ENCODE measurements at places on chromosomes 11 and 22.

DNA sequence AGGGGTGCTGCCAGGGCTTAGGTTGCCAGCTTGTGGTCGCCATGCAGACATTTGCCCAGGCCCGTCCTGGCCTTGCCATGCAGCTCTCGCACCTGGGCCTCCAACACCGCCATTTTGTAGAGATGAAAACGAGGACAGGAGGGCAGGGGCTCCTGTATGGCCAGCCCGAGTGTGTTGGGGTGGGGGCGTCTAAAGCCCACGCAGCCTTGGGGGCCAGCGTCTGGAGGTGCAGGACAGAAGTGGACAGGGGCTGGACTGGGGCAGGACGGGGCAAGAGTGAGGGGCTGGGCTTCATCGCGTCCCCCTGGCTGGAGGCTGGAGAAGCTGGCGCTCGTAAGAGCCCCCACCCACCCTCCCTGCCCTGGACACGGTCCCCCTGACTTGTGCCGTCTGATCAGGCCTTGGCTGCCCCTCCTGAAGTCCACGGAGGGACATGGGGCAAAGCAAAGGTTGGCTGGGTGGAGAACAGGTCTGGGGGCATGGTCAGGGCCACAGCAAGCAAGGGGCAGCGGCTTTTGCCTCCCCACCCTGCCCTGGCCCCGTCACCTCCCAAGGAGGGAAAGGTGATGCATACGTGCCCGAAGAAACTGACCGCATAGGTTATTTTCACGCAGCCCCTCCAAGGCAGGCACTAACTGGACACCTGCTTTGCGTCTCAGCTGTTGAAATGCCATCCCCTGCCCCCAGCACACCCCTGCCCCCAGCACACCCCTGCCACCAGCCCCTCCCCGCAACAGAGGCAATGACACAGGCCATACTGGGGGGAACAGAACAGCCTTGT, 815 bp downstream of the TNNT3 start:
- no peak overlapping the region for H3K27ac ChIP-seq
- H3K36me3 ChIP-seq, result no peaks in the 10 kb centered on the region
- H3K27me3 ChIP-seq, result no peaks in the 10 kb centered on the region
- H3K4me1 ChIP-seq, result no peaks in the 10 kb centered on the region
- DNase-seq, result no peak
- no peak overlapping the region for H3K4me3 ChIP-seq

DNA sequence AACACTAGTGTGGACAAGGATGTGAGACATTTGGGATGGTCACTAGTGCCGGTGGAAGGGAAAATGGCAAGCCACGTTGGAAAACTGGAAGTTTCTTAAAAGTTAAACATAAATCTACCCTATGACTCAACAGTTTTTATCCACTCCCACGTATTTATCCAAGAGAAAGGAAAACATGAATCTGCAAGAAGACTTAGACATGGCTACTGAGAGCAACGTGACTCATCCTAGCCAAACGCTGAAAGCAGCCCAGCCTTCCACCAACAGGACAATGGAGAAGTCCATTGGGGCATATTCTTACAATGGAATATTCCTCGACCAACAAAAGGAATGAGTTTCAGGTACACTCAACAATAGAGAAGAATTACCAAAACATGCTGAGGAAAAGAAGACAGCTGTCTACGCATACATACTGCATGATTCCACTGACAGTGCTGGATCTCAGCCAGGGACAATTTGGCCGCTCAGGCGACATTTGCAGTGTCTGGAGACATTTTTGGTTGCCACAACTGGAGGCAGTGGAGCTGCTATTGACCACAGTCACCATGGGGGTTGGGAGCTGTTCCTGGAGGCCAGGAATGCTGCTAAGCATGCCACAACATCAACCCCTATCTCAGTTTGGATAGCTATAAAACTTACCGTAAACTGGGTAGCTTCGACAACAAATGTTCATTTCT, 21.2 kb downstream of the SYT13 start:
- no peak overlapping the region for H3K4me3 ChIP-seq
- no peak overlapping the region for H3K27ac ChIP-seq
- no peaks in the 10 kb centered on the region for H3K4me1 ChIP-seq

DNA sequence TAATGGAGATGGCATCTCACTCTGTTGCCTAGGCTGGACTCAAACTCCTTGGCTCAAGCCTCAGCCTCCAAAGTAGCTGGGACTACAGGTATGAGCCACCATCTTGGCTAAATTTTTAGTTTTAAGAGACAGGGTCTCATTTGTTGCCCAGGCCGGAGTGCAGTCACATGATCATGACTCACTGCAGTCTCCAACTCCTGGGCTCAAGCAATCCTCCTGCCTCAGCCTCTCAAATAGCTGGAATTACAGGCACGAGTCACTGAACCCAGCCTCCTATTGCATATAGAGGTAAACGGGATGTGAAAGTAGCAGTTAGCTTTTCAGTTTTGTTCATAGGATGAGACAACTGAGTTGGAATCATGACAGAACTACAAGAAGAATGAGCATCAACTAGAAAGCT, 9.5 kb upstream of the NAALAD2 start:
- H3K36me3 ChIP-seq, result no peaks in the 10 kb centered on the region
- no peaks in the 10 kb centered on the region for H3K27me3 ChIP-seq
- no peaks in the 10 kb centered on the region for H3K4me1 ChIP-seq
- no peak overlapping the region for H3K27ac ChIP-seq
- no peak for DNase-seq

DNA sequence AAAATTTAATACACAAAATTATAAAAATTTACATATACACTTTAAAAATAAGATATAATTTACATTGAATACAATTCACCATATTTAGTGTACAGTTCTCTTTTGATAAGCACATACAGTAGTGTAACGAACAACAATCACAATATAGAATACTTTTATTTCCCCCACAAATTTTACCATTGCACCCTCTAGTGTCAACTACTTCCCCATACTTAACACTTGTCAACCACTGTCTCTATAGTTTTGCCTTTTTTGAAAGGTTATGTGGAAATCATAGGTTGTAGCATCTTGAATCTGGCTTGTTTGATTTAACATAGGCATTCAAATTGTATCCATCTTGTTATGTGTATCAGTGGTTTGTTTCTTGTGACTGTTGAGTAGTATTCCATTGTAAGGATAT, 21.3 kb upstream of the PANX1 start:
- no peaks in the 10 kb centered on the region for H3K27me3 ChIP-seq
- H3K27ac ChIP-seq, result no peak overlapping the region
- H3K36me3 ChIP-seq, result no peaks in the 10 kb centered on the region

DNA sequence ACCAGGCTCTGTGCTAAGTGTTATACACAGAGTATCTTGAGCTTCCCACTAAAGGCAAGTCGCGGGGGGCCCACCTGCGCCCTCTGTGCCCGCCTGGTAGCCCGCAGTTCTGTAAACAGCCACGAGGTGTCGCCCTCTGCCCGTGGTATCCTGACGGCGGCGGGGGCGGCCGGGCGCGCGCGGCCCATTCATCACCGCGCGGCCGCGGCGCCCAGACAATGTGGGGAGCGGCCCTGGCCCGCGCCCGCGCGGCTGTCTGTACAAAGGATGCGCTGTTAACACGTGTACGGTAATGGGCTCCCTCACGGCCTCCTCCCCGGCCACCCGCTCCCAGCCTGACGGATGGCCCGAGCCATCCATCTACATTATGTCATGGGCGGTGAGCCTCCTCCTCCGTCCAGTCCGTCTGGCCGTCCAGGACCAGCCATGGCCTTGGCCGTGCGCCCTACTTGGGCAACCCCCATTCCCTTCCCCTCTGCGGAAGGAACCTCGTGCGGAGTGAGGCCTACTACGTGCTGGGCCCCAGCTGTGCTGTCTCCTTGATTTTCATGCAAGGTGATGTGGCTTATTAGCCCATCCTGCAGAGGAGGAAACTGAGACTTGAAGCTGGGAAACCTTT, 99.4 kb downstream of the MIAT start:
- peak; percentile 15 for DNase-seq
- peak overlapping the region; percentile 69 for H3K4me3 ChIP-seq
- no peaks in the 10 kb centered on the region for H3K36me3 ChIP-seq
- H3K27me3 ChIP-seq, result no peaks in the 10 kb centered on the region
- no peaks in the 10 kb centered on the region for H3K4me1 ChIP-seq
- no peak overlapping the region for H3K27ac ChIP-seq

- no peaks in the 10 kb centered on the region for H3K27me3 ChIP-seq
- DNase-seq, result no peak
- no peaks in the 10 kb centered on the region for H3K4me1 ChIP-seq
- no peak overlapping the region for H3K27ac ChIP-seq
Measured at GRCh38 chr11:986270-986951, 50.1 kb downstream of the MUC6 start.

GRCh38 chr11:7595016-7595866, 78.1 kb downstream of the CYB5R2 start:
- DNase-seq, result no peak
- H3K27me3 ChIP-seq, result no peaks in the 10 kb centered on the region
- H3K4me3 ChIP-seq, result no peak overlapping the region
- peaks cover 5% of the 10 kb centered on the region for H3K36me3 ChIP-seq

- DNase-seq, result no peak
- no peaks in the 10 kb centered on the region for H3K27me3 ChIP-seq
- H3K4me1 ChIP-seq, result no peaks in the 10 kb centered on the region
- no peak overlapping the region for H3K27ac ChIP-seq
- H3K36me3 ChIP-seq, result no peaks in the 10 kb centered on the region
Measured at GRCh38 chr11:65243797-65244196, 18.0 kb upstream of the POLA2 start.

DNA sequence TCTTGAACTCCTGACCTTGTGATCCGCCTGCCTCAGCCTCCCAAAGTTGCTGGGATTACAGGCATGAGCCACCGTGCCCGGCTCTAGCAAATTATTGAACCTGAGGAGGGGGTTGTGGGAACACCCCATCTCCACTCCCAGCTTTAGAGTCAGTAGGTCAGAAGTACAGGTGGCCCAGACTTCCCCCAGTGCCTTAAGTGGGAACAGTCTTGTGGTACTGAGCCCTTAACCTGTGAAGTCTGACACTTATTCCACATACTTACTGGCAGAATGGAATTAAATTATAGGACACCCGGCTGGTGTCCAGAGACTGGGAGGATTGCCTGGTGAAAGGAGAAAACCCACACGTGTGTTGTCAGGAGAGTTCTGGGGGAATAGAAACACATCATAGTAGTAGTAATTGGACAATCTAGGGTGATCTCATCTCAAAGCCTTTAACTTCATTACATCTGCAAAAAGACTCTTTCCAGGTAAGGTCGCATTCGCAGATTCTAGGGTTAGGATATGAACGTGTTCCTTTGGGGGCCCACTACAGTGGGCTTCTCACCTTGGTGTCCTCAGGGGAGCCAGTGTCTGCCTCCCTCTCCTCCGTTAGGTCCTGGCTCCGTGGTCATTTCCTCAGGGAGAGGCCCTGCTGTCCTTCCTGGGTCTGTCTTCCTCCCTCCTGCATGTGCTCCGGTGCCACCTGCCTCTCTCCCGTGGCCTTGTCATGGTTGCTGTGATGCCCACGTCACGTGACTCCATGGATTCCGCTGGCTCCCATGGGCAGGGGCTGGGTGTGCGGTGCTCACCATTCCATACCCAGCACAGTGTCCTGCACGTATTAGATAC, 63.8 kb downstream of the BCR start:
- peak overlapping the region; percentile 76 for H3K27ac ChIP-seq
- no peaks in the 10 kb centered on the region for H3K27me3 ChIP-seq

GRCh38 chr11:126899961-126900748, 100.4 kb downstream of the KIRREL3 start:
- no peak overlapping the region for H3K27ac ChIP-seq
- no peaks in the 10 kb centered on the region for H3K27me3 ChIP-seq
- DNase-seq, result no peak
- H3K4me3 ChIP-seq, result no peak overlapping the region

- no peaks in the 10 kb centered on the region for H3K4me1 ChIP-seq
- H3K27ac ChIP-seq, result no peak overlapping the region
- H3K4me3 ChIP-seq, result no peak overlapping the region
Measured at GRCh38 chr11:26344647-26345046, 12.7 kb downstream of the ANO3 start.

GRCh38 chr22:17239156-17239701, 20.0 kb upstream of the ADA2 start:
- H3K4me1 ChIP-seq, result no peaks in the 10 kb centered on the region
- H3K36me3 ChIP-seq, result no peaks in the 10 kb centered on the region
- H3K27me3 ChIP-seq, result no peaks in the 10 kb centered on the region
- no peak for DNase-seq

DNA sequence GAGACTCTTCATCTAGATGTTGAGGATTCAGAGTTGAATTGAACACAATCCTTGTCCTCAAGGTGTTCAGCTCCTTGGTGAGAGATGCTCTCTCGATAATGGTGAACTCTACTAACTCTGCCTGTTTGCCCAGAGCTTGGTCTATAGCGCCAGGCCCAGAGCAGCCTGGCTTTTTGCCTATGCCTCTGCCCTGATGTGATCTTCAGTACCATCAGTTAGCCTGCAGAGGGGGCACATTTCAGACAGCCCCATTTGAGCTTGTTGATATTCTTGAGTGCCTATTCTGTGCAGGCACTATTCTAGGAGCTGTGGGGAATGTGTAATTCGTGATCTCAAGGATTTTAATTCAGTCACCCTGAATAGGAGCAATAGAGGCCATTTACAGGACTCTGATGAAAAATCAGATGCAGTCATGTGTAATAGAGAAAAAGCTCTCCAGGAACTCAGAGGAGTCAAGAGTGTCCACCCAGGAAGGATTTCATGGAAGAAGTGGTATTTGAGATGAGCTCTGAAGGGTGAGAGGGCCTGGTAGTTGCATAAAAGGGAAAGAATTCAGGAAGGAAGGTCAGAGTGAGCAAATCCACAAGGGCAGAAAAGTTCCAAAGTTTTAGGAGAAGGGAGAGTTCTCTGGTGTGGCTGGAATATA, 19.3 kb downstream of the GTPBP1 start:
- no peaks in the 10 kb centered on the region for H3K27me3 ChIP-seq
- H3K4me1 ChIP-seq, result no peaks in the 10 kb centered on the region
- peaks cover 72% of the 10 kb centered on the region for H3K36me3 ChIP-seq
- DNase-seq, result no peak
- H3K27ac ChIP-seq, result no peak overlapping the region

GRCh38 chr11:47204637-47204989, 10.2 kb upstream of the DDB2 start:
- no peaks in the 10 kb centered on the region for H3K27me3 ChIP-seq
- peaks cover 5% of the 10 kb centered on the region for H3K4me1 ChIP-seq
- DNase-seq, result no peak

DNA sequence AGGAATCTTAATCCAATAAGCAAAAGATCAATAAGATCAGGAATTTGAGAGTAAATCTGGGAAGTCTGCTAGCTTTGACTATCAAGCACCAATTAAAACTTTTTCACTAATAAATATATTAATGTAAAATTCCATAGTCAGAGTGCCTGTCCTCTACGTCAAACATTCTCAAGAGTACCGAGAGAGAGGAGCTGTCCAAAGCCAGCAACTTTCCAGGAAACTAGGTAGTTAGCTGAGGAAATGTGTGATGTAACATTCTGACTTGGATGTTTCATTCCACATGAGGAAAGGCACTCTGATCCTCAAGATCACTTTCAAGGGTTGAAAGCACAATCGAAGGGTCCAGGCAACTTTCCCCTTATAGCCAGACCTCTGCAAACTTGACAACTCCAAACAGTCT, 113.2 kb downstream of the STK33 start:
- no peak overlapping the region for H3K4me3 ChIP-seq
- DNase-seq, result no peak
- no peaks in the 10 kb centered on the region for H3K4me1 ChIP-seq
- no peak overlapping the region for H3K27ac ChIP-seq
- H3K36me3 ChIP-seq, result no peaks in the 10 kb centered on the region

All from thoracic aorta (tissue), 2 donors.